CD4-positive, alpha-beta T cell treated with Interferon alpha-2 for 1 hour (primary cell): ENCODE measurements at places on chromosomes 3 and 15.
A peak's percentile ranks its signal among the peaks of the same experiment; 100 is the strongest.

DNA sequence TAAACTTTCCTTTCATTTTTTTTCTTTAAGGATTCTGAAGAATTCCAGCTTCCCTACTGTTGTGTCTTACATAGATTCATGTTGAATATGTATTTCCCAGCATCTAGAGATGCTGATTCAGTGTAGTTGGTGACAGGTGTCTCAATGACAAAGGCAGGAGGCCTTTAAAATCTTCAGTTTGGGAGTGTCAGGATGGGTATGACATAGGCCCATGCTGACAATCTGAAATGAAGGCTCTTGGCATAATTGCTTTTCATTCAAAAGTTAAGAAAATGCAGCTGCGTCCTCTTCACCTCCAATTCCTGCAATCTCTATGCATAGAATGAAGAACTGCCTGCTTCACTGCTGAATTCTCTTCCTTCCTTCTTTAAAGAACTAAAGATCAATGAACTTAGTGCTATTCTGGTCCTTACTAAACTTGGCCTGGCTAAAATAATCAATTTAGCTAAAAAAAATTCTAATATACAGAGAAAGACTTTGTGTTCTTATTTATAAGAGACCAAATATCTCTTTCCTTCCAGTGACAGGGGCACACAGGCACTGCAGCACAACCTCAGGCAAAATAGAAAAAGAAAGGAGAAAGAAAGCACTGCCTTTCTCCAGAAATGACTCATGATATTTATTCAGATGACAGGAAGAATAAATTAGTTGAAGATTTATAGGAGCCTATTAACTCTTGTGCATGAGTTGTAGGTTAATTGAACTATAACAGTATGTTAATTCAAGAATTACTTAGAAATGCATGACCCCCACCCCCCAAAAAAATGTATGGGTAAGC lies 152.6 kb upstream of the GBE1 start:
- DNase-seq: no peak

- no peak for DNase-seq
Observed at GRCh38 chr15:63362196-63362595, 19.4 kb downstream of the CA12 start.

- no peak for DNase-seq
Observed at GRCh38 chr15:89490814-89491315, 5.5 kb downstream of the RHCG start.

- DNase-seq: no peak
Observed at GRCh38 chr15:40523611-40524010, 41.2 kb downstream of the CCDC32 start.

GRCh38 chr15:68822818-68823217 lies 2.1 kb upstream of the ANP32A start:
- DNase-seq: no peak

DNA sequence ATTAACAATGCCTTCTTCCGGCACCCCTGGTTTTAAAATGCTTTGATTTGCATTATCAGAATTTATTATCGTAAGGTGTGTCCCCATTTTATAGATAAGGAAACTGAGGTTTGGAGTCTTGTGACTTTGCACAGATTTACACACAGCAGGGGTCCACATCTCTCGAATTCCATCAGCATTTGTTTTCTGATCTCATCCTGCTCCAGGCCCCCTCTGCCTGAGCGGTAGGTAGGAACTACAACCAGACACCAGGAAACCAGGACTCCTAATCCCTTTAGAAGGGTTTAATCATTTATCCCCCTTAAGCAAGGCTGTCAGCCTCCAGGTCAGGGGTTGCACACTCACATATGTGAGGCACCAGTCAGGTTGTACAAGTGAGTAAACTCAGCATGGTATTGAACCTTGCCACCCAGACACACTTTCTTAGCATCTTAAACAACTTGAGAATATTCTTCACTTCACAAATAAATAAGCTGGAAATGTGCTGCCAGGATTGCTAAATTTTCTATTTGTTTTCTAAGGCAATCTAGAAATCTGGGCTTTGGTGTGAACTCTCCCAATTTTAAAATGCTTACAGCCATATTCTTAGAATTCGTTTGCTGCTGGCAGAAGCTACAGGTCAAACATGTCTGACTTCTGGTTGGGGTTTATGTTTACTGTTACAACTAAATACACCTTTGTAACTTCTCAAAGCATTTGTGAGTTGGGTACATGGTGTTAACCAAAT lies 31.7 kb upstream of the CMTM7 start:
- no peak for DNase-seq

GRCh38 chr3:133137042-133137996 lies 99.1 kb downstream of the TMEM108 start:
- no peak for DNase-seq

DNA sequence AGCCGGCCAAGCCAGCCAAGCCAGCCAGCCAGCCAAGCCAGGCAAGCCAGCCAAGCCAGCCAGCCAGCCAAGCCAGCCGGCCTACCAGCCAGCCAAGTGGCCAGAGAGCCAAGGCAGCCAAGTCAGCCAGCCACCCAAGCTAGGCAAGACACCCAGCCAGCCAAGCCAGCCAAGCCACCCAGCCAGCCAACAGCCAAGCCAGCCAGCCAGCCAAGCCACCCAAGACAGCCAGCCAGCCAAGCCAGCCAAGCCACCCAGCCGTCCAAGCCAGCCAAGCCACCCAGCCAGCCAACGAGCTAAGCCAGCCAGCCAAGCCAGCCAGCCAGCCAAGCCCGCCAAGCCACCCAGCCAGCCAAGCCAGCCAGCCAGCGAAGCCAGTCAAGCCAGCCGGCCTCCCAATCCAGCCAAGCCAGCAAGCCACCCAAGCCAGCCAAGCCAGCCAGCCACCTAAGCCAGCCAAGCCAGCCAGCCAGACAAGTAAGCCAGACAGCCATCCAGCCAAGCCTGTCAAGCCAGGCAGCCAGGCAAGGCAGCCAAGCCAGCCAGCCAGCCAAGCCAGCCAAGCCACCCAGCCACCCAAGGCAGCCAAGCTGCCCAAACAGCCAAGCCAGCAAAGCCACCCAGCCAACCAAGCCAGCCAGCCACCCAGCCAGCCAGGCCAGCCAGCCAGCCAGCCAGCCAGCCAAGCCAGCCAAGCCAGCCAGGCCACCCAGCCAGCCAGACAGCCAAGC lies 200.5 kb downstream of the GOLGA6L6 start:
- DNase-seq: no peak

DNA sequence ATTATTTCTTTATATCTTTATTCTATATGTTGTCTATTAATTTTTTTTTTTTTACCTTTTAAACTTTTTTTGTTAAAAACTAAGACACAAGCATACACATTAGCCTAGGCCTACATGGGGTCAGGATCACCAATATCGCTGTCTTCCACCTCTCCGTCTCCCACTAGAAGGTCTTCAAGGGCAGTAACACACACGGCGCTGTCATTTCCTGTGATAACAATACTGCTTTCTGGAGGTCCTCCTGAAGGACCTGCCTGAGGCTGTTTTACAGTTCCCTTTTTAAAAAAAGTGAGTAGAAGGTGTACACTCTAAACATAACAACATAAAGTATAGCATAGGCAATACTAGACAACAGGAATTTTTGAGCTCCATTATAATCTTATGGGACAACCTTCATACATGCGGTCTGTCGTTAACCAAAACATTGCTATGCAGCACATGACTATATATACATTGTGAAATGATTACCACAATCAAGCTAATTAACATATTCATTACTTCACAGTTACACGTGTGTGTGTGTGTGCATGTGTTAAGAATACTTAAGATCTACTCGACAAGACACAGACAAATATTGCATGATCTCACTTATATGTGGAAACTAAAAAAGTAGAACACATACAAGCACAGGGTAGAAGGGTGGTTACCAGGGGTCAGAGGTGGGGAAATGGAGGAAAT lies 20.8 kb downstream of the RAB6B start:
- no peak for DNase-seq

GRCh38 chr3:17035966-17036365 lies 151.2 kb downstream of the PLCL2 start:
- no peak for DNase-seq

- no peak for DNase-seq
Observed at GRCh38 chr3:189342811-189343210, 171.0 kb downstream of the TPRG1 start.

DNA sequence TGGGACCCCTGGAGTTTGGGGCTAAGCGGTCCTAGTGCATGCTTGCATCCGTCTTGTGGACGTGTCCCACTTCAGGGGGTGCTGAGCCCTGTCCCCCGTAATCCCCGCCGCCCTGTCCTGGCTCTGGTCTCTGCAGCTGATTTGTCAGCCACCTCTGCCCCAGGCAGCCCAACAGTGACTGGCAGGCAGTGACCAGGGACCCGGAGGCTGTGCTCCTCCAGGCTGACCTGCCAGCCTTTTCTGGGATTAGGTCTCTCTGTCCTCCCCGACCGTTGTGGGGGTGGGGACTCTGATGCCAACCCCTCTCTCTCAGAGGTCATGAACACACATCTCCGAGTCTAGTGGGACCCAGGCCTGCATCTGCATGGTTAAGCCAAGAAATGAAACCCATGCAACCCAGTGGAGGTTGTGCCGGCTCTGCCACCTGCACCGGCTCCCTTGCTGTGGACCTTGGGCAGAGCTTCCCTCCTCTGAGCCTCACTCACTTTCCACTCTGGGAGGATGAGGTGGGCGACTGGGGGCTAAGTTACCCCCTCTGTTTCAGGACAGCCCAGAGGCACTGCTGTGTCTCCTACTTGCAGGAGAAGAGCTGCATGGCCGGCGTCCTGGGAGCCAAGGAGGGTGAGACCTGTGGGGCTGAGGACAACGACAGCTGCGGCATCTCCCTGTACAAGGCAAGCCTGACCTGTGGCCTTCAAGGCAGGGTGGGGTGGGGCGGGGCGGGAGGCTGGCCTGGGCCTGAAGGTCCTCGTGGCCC lies 60.2 kb downstream of the FBLN2 start:
- no peak for DNase-seq

DNA sequence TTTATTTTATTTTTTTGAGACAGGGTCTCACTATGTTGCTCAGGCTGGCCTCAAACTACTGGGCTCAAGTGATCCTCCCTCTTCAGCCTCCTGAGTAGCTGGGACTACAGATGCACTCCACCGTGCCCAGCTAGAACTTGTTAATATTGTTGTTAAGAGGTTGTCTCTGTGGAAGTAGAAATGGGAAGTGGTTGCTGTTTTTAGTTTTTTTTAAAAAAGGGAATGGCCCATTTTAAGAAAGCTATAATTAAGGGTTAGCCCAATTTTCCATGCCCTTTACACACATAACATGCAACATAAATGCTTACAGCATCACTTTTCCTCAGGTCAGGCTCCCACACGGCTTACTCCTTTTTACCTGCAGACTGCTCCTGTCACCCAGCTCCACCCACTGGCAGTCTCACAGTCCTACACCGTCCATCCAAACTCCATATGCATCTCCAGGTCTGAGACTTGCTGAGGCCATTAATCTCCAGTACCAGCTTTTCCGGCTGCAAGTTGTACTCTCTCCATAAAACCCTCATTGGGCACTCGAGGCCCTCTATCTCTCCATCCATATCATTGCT lies 19.8 kb downstream of the MORC1 start:
- no peak for DNase-seq

DNA sequence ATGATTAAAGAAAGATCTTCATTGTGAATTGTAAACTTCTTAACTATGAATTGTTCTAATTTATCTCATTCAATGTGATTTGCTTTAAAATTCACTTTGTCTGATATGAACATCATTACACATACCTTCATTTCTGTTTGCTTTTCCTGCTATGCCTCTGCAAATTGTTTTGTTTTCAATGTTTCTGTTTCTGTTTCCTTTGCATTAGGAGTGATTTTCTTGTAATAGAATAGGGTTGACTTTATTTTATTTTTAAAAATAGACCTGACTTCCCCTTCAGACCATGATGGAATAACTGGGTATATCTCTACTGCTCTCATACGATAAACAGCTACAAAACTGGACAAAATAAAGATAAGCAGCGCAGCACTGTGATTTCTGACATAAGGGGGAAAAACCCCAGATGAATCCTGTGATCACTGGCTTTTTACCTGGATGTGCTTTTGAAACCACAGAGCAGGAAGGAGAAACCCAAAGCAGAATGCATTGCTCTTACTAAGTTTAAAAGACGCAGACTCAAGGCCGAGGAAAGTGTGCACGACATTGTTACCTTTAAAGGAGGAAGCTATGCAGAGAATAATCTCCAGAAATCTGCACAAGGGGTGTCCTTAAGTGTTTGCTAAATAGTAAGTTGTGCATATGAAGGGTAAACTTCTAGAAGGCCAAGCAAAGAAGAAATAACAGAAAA lies 420.2 kb downstream of the TBC1D5 start:
- peak; percentile 19 for DNase-seq

- no peak for DNase-seq
Observed at GRCh38 chr3:123150449-123151215, 51.1 kb upstream of the SEC22A start.

DNA sequence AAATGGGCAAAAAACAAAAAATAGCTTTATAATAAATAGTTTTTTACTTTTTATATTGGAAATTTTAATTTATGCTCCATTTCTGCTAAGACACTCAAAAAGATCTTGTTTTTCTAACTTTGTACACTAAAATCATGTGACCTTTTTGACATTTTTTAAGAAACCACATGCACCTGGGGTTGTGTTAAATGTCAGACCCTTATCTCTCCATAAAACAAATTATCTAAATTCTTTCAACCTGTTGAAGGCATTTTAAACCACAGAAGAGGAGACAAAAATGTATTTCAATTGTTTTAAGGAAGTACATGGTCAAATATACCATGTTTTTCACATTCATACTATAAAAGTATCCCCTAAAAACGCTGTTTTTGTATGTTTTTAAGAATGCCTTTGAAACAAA lies 29.2 kb downstream of the IFT80 start:
- DNase-seq: peak; percentile 28

GRCh38 chr15:47288794-47289193 lies 428.5 kb upstream of the SEMA6D start:
- DNase-seq: no peak
